Stimulated activated CD4-positive, alpha-beta T cell treated with anti-CD3 and anti-CD28 coated beads, Interleukin-2, amount 100 ng/mL, for 48 hours (primary cell): ENCODE measurements at places on chromosomes 5 and 9.

DNA sequence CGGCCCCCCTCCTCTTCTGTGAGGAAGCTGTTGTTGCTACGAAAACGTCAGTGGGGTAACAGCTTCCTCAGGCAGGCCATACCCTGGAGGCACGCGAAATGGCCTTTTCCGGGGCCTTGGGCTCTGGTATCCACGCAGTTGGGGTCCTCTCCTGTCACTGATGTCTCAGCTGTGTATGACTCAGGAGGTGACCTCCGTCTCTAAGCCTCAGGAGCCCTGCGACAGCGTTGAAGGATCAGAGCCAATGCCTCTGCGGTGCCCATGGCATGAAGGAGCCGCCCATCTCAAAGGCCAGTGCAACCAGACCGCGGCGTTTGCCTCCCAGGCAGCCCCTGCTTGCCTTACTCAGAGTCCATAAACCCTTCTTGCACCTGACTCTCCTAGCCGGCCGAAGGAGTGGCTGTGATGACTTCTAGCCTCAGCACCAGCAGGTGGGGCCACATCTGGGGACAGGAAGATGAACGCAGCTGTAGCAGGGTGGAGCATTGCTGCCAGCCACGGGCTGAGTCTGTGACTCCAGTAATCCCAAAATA lies 1.0 kb upstream of the MXD3 start:
- no peak for DNase-seq

DNA sequence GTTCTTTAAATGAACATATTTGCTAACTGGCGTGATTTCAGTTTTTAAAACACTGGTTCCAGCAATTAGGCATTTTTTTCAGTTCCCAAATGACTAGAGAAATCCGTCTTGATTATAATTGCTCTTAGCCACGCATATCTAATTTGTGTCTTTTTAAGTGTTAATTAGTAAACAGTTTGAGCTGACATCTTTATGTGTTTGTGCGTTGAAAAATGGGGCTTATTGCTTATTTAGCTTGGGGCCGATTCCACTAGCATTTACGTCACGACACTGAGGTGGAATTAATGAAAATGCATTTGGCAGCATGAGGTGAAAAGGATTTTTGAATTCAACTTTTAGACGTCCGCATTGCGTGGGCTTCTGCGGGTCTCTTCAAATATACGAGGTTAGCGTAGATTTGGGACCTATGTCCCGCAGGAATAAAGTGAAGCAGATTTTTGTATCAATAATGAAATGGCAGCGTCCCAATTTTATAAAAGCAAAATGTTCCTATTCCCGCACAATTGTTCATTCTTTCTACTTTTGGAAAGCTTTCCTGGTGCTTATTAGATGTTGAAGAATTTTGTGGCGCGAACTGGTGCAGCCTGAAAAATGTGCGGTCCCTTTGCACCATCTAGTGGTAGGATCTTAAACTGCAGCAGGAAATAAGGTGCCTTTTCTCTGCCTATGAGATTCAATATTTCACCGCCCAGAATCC lies 122.7 kb upstream of the LMX1B start:
- peak; percentile 44 for DNase-seq

DNA sequence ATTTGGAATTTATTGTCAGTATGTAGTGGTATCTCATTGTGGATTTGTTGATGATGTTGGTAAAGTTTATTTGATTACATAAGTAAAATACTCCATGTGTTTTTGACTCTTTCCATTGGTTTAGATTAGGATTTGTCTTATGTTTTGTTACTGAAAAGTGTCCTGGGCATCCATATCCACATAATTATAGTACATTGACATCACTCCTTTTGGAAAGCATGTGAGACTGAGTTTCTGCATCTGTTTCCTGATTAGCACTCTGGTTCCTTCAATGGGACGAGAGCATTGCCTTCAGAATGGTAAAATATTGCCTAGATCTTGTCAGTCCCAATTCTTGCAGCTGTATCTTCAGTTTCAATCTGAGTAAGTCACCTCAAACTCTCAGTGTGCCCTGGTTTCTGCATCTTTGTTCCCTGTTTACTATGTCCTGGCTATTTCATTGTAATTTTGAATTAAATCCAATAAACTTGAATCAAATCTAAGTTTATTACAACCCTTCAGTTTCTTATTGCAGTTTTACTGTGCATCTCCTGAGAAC lies 128.1 kb downstream of the FBXO38 start:
- DNase-seq: no peak

- no peak for DNase-seq
These were observed 48.8 kb upstream of the CD180 start for GRCh38 chr5:67245259-67245846.

DNA sequence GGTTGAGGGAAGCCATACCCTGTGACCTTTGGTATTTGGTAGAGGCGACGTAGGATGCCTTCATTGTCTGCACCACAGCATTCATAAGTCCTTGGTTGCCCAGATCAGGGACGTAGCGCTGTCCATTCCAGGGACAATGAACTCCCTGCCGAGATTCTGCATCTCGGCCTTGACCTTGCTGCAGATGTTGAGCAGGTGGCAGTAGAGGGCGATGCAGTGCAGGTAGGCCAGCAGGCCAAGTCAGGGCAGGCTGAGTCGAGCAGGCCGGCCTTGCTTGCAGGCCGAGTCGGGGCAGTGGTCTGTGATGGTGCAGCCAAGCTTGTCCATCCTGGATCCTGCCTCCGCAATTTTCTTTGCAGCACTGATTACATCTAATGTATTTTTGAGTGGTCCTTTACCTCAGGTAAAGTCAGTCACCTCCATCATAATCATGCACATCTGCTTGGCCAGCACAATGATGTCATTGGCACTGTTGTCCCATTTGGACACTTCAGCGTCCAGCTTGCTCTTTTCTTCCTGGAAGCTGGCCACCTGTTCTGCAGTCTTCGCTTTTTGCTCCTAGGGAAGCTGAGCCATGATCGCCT lies 93.4 kb upstream of the CCDC112 start:
- no peak for DNase-seq

DNA sequence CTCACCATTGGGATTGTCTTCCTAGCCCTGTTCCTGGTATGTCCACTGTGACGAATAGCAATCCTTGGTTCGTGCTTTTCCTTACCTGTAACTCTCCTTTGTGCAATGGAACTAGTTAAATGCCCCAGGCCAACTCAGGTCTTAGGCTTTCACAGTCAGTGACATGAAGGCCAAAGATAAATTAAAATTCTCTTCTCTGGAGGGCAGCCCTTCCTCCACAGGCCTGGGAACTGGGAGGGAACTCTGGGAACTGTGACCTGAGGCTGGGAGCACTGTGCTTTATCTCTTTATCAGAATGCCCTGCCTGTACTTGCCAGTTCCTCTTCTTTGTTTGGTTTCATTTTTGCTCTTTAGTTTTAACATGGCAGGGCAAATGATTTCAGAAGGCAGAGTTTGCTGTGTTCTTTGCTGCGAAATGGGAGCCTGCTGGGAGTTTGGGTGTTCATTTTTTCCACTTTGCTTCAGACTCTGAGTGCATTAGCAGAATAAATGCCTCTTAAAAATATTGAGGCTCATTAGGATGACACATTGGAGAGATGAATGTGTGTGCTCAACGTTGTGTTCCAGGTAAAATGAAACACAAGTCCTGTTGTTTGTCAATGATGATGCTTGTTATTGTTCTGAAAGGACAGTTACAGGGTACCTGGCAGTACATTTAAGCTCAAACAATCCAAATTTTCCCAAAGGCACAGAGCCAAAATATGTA lies 118.1 kb downstream of the NUDT12 start:
- DNase-seq: no peak

DNA sequence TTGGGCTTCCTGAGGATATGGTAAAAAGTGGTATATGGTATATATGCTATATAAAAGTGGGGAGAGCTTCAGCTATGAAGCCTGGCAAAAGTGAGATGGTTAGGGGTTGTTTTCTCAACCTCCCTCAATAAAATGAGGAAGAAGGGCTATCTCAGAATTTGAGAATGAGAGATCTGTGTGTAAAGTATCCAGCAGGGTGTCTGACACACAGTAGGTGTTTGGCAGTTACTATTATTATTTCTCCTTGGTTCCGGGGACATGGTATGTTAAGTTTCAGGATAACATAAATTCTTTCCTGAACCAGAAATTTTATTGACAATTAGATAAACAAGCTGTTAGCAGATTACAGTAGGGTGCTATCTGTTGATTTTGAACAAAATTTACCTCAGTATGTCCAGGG lies 94.1 kb downstream of the DENND1A start:
- no peak for DNase-seq

- DNase-seq: no peak
These were observed 83.8 kb downstream of the UGCG start for GRCh38 chr9:111980398-111980797.

DNA sequence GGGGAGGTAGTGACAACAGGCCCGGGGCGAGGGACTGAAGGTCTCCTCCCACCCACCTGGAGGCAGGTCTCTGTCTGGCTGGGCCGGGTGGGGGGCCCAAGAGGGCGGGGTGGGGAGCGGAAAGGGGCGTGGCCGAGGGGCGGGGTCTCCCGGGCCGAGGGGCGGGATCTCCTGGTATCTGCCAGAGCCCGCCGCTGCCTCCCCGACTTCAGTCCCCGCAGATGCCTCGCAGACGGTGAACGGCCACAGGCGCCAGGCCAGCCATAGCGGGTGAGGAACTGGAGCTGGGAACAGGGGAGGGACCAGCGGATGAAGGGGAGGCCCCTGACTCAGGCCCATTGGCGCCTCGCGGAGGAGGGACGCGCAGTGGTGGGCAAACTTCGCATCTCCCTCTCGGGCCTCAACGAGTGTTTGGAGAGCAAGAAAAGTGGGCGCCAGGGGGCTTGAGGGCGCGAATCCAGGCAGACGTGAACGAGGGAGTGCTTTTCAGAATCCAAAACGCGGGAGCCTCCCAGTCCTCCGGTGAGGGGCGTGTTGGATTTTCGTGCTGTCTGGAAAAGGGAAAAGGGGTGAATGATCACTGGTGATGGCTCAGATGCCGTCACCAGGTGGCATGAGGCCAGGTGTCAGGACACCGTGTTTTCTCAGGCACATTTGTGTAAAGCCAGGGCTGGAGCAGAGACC lies at the start of gene ADGRD2:
Gene ADGRD2 (plus strand): TSS at position 211 of the 684 bp plus-strand sequence. CDS start 1,216 bp downstream, outside the sequence.
- no peak for DNase-seq

GRCh38 chr9:7192266-7192665 lies 434.5 kb downstream of the KDM4C start:
- DNase-seq: no peak

- no peak for DNase-seq
These were observed 121.7 kb upstream of the PITX1 start for GRCh38 chr5:135155616-135156214.

- no peak for DNase-seq
These were observed 49.0 kb downstream of the PTTG1 start for GRCh38 chr5:160470437-160471361.
